ENCODE measurements at places on chromosomes 3 and 15.

DNA sequence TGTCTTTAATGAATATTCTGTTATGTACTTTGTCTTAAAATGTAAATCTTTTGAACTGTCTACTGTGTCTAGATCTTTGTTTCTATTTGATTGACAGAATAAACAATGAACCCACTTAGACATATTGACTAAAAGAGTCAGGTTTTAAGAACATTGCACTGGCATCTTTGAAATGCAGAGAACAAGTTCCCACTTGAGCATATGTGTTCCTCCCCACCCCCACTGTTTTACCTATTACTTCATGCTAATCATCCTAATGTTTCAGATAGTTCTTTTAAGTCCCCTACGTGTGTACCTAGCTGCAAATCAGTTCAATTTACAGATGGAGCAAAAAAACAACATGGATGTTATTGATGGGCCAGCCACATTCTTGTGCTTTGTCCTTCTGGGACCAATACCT, 11.7 kb upstream of the TCF12 start:
- no peak for DNase-seq

GRCh38 chr3:135911110-135911509, 54.4 kb upstream of the PPP2R3A start:
- DNase-seq, result no peak

- no peak for DNase-seq
Observed at GRCh38 chr15:57146506-57147201, 228.2 kb downstream of the TCF12 start.

DNA sequence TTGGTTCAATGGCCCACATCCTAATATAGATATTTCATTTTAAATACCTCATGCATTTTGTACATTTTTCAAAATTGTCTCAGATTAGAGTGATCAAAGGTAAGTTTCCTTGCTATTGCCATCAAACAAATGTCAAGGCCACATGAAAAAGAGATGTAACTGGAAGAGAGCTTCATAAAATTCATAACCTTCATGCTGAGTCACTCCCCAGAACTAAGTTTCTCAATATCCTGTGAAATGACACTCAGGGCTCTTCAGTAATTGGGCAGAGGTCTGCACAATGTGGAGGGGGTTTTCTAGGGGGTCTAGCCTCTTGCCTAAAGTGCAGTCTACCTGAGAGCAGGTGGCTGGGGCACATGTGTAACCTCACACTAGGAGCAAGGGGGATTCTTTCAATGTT, 152.2 kb upstream of the SLC2A2 start:
- DNase-seq, result no peak

DNA sequence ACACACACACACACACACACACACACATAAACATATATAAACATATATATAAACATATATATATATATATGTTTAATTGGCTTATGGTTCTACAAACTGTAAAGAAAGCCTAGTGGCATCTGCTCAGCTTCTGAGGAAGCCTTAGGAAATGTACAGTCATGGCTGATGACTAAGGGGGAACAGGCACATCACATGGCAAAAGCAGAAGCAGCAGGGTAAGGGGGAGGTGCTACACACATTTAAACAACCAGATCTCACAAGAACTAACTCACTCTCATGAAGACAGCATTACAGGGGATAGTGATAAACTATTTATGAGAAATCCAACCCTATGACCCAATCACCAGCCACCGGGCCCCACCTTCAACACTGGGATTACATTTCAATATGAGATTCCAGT, 922.9 kb downstream of the SI start:
- no peak for DNase-seq

DNA sequence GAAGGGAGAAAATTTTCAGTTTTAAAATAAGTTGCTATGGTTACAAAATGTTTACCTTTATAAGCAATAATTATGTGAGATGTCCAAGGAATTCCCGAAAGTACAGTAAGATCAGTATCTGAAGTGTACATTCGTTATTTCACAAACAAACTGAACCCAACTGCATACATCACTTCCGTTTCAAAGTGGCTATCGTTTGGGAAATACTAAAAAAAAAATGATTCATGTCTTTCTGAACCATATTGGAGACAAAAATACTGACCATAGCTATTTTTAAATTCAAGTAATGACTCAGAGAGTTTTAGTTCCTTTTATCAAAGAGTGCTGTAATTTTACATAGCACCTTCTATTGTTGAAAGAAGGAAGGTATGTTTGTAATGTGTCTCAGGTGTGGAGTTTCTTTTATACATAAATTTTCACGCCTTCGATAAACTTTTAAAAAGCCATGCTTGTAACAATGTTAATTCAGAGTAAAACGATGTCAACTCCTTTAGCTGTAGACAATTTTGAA, 8.0 kb upstream of the ANKRD28 start:
- no peak for DNase-seq
